Stimulated activated CD4-positive, alpha-beta T cell treated with anti-CD3 and anti-CD28 coated beads, Interleukin-15, amount 100 ng/mL, for 1 hour (primary cell): ENCODE measurements at places on chromosomes 5 and 9.

DNA sequence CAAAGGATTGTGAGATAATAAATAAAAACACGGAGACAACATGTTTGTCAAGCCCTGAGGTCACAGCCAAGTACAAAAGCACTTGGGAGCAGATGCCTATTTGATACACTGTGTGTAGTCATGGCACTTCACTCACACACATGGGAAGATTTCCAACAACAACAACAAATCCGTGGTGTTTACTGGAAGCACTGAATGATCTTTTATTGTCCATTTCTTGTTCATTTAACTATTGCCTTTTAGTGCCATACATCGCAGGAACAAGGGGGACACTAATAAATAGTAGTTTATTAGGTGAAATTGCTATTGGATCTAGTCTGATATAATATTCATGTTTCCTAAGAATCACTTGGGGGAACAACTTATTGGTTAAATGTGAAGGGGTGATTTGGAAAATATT lies 20.4 kb upstream of the GDNF start:
- DNase-seq, result no peak

GRCh38 chr5:78274540-78275197 lies 19.8 kb downstream of the AP3B1 start:
- no peak for DNase-seq

GRCh38 chr9:134434894-134435506 lies 108.7 kb downstream of the RXRA start:
- DNase-seq, result no peak

DNA sequence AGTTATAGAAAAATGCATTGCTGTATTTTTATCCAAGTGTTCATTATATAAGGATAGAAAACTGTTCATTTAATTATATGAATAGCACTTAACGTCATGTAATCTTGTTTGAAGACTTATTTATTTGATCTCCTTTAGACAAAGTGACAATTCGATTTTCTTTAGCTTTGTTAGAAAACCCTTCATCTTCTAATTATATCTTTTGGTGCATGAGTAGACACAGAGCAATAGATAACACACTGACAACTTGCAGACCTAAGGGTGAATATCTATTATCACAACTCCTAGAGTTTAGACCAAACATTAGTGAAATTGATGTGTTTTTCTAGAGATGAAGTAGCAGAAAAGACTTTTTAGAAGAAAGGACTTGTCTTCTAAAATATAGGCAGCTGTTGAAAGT lies 446.4 kb upstream of the SEMA6A start:
- DNase-seq, result no peak

DNA sequence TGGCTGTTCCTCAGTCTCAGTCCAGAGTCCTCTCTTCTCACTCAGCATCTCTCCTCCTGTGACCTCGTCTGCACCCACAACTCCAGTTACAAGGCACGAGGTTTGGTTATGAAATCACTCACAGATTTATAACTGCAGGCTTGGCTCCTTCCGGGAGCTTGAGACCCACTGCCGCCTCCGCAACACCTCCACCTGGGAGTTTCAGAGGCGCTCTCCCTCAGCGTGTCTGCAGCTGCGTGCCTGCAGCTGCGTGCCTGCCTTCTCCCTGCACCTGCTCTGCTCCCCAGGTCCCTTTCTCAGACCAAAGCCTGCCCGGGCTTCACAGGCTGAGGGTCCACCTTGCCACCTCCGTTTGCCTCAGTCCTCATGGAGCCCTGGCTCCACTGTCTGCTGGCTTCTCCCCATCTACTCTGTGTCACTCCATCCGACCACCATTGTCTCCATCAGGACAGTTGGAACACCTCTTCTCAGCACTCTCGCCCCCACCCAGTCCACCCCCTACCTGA lies 51.5 kb downstream of the HRH2 start:
- no peak for DNase-seq

GRCh38 chr5:141641634-141642267 lies 5.0 kb downstream of the RELL2 start:
- DNase-seq, result no peak

GRCh38 chr5:61306531-61307131 lies 25.4 kb upstream of the ZSWIM6 start:
- DNase-seq, result no peak

- no peak for DNase-seq
These were observed 12.4 kb upstream of the SUB1 start for GRCh38 chr5:32572778-32573480.

DNA sequence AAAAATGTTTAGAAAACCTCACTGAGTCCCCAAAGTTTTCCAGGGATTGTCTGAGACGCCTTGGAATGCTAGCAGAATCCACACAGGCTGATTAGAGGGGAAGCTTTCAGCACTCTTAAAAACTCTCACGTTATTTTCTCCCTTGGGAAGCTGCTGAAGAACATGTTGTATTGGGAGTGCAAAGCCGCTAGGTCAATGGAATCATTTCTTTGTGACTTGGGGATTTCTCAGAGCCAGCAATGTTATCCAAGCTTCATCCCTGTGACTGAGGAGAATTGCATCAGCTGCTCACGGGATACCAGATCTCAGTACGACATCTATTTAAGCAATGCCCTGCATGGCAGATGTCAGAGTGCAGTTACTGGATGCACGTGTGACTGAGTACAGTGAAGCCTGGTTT lies 426.4 kb upstream of the MPDZ start:
- no peak for DNase-seq

- no peak for DNase-seq
These were observed 30.0 kb downstream of the RBM27 start for GRCh38 chr5:146233441-146233840.

DNA sequence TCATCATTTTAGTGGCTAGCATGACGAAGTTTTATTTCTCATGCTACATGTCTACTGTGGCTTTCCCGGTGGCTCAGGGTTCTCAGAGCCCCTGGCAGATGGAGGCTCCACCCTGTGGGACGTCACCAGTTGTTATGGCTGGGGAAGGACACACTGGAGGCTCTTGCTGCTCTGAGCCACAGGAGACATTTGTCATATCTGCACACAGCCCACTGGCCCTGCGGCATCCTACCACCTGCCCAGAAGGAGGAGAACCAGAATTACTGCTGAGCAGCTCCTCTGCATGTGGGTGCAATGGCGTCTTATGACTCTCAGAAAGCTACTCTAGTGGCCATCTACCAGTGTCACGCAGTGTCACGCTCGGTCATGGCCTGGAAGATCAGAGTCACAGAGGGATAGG lies 6.6 kb downstream of the OR13J1 start:
- no peak for DNase-seq

GRCh38 chr9:87684627-87685219 lies 41.2 kb upstream of the CTSL start:
- DNase-seq, result no peak

DNA sequence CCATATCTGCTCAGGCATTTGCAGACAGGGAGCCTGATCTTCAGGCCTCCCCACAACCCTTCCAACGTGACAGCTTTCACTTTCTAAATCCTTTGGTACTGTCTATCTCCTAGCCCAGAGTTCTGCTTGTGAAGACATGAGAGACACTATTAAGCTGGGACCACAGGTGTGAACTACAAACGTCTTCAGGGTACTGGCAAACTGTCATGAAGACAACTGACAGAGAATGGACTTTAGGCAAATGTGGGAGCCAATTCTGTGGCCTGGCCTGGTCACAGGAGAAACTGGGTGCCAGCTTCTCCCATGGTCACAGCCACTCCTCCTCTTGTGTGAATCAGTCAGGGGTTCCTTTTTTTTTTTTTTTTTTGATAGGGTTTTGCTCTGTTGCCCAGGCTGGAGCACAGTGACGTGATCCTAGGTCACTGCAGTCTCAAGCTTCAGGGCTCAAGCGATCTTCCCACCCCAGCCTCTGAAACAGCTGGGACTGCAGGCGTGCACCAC lies 10.4 kb downstream of the TRIM14 start:
- no peak for DNase-seq

DNA sequence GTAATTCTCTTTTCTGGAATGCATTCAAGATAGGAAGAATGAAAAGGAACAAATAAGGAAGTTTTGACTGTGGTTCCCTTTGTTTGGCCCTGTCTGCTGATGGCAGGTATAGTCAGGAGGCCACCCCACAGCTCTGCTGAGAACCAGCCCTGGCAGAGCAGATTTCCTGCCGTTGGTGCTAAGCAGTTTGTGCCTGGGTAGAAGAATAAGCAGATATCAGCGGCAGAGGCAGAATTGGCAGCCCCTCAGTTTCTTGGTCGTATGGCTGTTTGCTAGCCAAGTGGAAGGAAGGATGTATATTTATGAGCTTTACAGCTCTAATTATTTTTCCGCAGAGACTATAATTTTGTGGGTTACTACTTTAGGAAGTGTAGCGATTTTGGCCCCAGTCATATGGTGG lies 310.2 kb upstream of the RFX3 start:
- no peak for DNase-seq

GRCh38 chr5:158798140-158798539 lies 301.6 kb downstream of the EBF1 start:
- no peak for DNase-seq

DNA sequence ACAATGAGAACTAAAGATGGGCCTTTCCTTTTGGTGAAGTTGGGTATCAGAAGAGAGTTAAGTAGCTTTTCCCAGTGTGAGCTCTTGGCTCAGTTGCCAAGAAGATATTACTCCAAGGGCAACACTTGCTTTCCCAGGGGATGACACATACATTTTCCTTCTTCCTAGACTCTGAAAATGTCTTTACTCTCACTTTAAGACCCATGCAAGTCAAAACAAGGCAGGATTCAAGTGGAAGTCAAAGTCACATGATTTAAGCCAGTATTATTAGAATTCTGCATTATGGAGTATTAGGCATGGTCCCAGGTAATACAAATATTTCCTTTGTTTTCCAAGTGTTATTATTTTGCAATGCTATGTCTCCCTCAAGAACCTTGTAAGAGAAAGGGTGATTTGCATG lies 175.1 kb downstream of the PPP2R2B start:
- no peak for DNase-seq

DNA sequence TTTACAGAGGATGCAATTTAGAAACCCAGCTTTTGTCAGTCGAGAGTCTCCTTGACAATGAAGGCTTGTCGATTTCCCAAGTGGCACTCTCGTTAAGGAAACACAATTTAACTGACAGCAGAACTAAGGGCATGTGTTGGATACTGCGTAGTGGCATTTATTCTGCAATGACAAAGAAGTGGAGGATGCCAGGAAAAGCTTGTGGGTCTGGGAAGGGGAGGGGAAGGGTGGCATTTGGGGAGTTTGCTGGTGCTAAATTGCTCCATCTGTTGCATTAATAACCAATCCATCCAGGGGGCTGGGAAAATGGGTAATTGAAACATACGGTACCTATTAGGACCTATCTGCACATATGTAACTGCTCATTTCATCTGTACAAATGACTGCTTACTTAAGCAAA lies 190.6 kb downstream of the NSG2 start:
- DNase-seq, result no peak

GRCh38 chr5:172640822-172641358 lies at the start of gene NEURL1B:
Gene NEURL1B, plus strand, starts transcription at chr5:172641263. Its CDS starts 144 bp downstream, at chr5:172641407.
- DNase-seq, result no peak

DNA sequence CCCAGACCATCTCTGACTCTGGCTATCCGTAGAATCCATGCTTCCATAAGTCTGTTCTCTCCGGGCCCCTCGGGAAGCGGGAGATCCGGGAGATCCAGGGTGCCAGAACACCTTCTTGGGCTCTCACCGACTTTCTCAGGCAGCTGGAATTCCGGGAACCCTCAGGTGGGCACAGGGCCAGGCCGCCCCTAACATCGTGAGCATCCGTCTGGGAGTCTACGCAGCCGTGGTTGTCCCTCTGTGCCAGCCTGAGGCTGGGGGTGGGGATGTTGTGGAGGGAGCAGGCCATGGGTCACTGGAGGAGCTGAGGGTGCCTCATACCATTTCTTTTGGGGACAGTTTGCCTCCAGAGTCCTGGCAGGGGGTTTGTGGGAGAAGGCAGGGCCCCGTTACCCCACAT lies 92.3 kb upstream of the COL5A1 start:
- DNase-seq, result no peak

- DNase-seq, result no peak
These were observed 37.1 kb upstream of the FAM169A start for GRCh38 chr5:74903165-74903787.

GRCh38 chr5:3595006-3595961 lies at the start of gene IRX1:
Gene IRX1, plus strand, starts transcription at chr5:3595832. Its CDS starts 274 bp downstream, at chr5:3596106.
- no peak for DNase-seq

DNA sequence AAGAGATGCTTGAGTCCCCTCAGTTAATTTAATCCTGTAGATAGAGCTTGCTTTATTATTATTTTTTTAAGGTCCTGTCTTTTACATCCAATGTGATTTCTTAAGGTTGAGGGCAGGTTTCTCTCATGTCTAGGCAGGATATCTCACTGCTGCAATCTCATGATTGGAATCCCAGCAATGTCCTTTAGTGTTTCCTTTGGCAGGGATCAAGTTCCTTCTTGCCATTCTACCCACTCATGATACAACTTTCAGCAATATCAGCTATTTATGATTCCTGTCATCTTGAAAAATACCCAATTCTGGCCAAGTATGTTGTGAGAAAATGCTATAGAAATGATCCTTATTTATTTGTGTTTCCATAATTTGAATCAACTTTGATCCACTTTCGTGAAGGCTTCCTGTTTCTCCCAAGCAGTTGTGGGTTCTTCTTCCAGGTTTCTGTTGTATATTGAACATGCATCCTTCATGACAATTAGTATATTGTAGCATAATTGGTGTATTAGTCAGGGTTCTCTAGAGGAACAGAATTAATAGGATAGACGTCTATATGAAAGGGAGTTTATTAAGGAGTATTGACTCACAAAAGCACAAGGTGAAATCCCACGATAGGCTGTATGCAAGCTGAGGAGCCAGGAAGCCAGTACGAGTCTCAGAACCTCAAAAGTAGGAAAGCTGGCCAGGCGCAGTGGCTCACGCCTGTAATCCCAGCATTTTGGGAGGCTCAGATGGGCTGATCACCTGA lies 18.4 kb upstream of the VPS13A start:
- no peak for DNase-seq

DNA sequence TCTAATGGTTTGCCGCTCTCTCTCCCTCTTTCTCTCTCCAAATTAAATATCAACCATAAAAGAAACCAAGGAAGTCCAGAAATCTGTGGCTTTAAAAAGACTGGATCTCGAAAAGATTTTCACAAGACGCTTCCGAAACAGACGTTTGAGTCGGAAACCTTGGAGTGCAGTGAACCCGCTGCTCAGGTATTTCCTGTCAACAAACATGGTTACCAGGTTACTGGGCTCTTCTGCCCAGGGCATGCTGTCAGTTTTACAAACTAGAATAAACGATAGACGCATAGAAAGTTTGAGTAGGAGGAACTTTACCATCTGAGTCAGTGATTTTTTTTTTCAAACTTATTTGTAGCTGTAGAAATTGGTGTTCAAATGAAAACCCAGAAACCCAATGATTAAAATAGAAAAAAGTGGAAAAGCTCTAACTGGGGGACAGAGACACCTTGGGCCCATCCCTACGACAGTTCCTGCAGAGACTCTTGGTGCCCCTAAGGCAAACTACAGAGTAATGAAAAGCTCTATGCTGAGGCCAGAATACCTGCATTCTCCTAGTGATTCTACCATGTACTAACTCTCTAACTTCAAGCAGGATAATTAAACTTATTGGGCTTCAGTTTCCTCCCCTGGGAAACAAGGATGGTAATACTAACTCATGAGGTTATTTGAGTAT lies 90.0 kb downstream of the DOCK8 start:
- DNase-seq, result no peak
